Neuronal stem cell (in vitro differentiated cells): ENCODE measurements at places on chromosomes 13 and 19.

DNA sequence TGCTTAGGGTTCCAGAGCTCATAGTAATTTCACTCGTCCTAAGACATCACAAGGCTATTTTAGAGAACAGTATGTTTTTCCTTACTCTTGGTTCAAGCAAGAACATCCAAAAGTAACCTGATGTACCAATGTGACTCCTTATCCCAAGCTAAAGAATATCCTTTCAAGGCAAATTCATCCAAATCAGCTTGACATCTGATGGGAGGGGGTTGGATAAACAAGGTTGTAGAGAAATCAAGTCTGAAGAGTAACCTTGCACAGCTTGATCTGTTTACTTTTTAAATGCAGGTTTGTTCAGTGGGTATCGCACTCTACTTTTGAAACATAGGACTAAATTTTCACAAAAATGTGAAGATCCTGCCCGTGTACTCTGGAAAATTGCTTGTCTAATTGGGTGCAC, 201.2 kb downstream of the GGACT start:
- no peak for DNase-seq

DNA sequence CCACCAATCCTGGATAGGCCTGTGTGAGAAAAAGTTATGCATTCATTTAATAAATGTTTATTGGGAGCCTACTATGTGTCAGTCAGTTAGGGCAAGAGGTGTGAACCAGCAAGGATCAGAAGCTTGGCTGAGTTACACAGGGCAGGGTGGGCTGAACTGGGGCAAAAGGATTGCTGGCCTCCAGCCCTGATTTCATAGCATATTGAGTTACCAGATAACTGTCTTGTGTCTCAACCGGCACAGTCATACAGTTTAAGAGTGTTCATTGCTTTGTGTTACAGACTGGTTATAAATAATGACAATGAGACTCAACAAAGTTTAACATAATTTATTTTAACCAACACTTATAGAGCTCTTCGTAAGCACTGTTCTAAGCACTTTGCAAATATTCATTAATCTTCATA, 253.8 kb downstream of the DLEU7 start:
- no peak for DNase-seq

DNA sequence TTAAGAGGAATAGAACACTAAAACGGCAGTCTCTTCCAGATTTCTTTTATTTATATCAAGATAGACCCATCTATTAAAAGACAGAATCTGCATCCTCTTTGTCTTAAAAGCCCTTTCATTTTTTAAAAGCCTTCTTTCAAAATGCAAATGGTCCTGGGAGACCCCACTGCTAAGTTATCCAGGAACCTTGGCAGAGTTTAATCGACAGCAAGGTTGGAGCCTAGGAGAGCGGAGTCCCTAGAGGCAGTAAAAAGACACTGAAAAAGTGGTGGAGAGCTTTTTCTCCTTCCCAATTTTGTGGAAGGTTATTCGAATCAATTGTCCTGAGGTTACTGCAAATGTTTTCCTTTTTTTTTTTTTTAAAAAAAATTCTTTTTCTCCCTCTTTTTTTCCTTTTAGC, 294.7 kb downstream of the NALCN start:
- DNase-seq, result no peak

GRCh38 chr19:15587663-15588062, 27.4 kb upstream of the CYP4F8 start:
- DNase-seq, result no peak

DNA sequence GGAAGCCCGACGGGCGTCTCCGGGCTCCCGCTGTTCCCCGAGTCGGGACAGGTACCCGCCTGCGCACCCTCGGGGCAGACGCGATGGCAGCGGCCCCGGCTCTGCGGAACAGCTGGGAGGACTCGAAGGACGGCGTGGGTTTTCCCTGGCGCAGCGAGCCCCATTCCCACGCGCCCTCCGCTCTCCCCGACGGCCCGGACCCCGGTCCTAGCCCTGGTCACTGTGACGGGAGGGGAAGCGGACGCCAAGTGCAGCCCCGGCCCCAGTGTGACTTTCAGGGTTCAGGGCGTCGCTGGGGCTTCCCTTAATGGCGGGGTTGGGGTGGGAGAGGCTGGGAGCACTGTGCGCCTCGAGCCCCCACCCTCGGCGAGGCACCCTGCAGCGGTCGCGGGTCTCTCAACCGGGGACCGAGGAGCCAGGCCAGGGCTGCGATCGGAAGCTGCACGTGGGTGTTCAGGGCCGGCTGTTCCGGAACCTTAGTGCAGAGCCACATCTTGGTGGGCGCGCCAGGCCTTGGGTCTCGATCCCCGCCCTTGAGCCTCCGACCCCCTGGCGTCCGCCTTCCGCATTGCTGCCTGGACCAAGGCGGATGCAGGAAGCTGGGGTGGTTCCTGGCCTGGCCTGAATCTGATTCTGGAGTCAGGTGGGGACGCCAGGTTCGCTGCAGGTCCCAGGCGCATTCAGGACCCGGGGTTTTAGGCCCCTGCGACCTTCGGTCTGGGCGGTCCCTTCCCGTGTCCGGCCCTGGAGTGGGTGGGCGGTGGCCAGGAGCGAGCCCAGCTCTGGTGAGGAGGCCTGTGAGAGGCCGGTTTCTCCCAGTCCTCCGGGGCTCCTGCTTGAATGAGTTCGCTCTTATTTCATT, 3.5 kb downstream of the LGALS7B start:
- DNase-seq, result no peak

- peak; percentile 44 for DNase-seq
These were observed 62.4 kb downstream of the SERTM1 start for GRCh38 chr13:36736119-36736726.

DNA sequence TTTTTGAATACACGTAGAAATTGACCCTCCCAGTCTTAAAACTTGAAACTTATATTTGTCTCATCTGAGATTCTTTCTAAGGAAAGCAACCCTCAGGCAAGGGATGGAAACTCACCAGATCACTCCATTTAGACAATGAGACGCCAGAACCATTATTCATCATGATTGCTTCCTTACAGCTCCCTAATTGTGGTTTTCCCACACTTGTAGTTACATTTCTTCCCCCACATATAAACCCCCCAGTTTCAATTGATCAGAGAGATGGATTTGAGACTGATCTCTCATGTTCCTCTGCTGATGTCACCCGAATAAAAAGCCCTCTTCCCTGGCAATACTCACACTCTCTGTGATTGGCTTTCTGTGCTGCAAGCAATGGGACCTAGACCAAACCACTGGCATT, 197.9 kb upstream of the STARD13 start:
- DNase-seq, result no peak

DNA sequence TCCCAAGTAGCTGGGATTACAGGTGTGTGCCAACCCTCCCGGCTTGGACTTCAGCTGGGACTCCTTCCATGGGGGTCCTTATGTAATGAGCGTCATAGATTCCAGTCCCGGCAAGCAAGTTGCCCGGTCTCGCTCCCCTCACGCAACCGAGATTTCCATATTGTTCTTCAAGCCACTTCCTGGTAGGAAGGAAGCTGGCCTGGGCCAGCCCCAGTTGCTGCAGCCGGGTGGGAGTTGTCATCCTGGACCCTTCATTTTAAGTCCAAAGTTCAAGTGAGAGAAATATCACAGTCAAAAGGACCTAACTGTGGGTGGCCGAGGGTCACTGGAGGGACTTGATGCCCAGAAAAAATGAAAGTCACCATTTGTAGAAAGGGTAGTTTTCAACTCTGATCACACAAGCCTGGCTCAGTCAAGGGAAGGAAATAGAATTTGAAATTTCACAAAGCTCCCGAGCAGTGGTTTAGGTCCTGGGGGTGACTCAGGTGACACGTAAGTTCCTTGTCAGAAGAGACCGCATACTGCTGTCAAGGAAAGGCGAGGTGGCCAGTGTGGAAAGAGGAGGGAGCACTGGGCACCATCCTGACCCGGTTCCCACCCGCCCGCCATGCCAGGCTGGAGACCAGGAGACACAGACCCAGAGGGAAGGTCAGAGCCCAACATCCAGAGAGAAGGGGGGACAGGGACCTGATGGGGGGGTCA, 5.3 kb downstream of the FGF21 start:
- no peak for DNase-seq

- no peak for DNase-seq
These were observed 1.9 kb upstream of the ZNF552 start for GRCh38 chr19:57816652-57817051.

DNA sequence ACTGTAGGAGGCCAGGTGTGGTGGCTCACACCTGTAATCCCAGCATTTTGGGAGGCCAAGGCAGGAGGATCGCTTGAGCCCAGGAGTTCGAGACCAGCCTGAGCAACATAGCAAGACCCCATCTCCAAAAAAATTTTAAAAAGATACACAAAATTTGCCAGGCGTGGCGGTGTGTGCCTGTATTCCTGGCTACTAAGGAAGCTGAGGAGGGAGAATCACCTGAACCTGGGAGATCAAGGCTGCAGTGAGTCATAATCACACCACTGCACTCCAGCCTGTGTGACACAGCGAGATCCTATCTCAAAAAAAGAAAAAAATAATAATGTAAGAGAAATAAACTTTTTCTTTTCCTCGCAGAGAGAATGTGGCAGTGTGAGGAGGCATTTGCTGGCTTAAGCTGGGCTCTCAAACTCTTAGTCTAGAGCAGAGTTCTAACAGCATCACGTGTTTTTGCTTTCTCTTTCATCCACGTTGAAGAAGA, 21.1 kb downstream of the FAM187B start:
- no peak for DNase-seq
